Foreskin melanocyte (primary cell): ENCODE measurements at places on chromosomes 12 and 14.
A peak's percentile ranks its signal among the peaks of the same experiment; 100 is the strongest.

- DNase-seq = no peak
These were observed 84.6 kb upstream of the GRIP1 start for GRCh38 chr12:66763467-66763866.

- DNase-seq = peak; percentile 20
These were observed 1320.9 kb upstream of the FLRT2 start for GRCh38 chr14:84209031-84209430.

GRCh38 chr12:92259696-92260251 is 114.1 kb upstream of the BTG1 start:
- DNase-seq = peak; percentile 29

- DNase-seq = peak; percentile 66
These were observed 50.4 kb downstream of the CHGA start for GRCh38 chr14:92973261-92973797.

- no peak for DNase-seq
These were observed 1082.4 kb downstream of the TMTC2 start for GRCh38 chr12:83769151-83769550.

- DNase-seq = peak; percentile 79
These were observed 35.9 kb upstream of the PZP start for GRCh38 chr12:9243999-9244649.

- no peak for DNase-seq
These were observed 44.8 kb upstream of the TBX5 start for GRCh38 chr12:114450515-114451300.

DNA sequence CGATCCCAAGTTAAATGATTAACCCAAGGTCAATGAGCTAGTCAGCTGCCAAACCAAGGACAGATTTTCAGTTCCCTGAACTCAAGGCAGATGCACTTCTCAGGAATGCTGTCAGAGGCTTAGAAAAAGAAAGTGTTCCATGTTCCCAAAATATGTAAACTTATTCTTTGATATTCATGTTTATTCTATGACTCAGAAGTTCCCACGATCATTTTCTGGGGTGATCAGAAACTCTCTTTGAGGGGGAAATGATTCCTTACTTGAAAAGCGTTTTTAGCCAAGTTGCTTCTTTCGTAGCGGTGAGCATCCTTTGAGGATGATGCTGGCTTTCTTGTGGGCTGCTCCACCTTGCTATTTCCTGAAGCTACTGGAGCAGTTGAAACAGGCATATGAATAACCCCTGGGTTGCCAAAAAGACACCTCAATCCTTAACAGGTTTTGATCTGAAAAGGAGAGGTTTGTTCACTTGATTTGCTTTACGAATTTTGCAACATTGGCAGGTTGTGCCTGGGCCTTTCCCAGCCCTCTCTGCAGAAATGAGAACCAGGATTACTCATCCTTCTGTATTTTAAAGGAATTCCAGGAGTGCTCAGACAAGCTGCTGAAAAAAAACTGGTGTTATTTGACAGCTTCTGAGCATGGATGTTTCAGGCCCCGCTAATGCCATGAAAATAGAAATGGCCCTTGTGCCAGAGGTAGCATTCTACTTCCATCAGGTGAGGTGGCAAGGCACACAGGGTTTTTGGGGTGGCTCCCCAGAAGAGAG is 121.4 kb upstream of the HIF1A start:
- DNase-seq = no peak

DNA sequence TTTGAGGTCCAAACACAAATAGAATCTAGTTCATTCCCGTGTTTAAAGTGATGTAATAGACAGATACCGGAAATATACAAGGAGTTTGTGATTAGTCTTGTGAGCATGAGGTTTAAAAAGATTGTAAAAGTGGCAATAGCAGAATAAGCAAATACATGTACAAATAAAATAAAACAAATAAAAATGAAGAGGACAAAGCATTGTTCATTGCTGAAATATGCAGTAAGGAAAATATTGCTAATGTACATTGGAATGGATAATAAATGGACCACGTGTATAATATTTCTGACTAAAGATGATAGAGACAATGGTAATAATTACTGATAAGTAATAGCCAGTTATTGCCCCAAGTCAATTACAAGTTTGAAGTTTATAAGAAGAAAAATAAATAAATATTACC is 75.6 kb upstream of the RTL1 start:
- DNase-seq = no peak

DNA sequence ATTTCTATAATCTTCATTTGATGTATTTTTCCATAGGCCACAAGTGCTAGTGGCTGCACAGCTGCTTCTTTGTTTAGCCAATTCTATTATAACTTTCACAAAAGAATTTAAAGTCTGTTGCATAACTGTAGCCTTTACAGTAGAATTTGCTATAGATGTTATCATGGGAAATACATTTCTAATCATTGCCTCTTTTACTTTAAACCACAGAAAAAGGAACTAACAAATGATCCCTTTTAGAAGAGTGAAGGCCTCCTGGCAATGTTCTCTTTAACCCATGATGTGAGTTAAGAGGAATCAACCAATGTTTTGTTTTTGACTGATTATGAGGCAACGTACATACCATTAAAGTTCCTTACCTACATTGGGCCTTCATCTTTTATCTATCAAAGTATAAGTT is 68.8 kb downstream of the RPL10L start:
- DNase-seq = peak; percentile 88

DNA sequence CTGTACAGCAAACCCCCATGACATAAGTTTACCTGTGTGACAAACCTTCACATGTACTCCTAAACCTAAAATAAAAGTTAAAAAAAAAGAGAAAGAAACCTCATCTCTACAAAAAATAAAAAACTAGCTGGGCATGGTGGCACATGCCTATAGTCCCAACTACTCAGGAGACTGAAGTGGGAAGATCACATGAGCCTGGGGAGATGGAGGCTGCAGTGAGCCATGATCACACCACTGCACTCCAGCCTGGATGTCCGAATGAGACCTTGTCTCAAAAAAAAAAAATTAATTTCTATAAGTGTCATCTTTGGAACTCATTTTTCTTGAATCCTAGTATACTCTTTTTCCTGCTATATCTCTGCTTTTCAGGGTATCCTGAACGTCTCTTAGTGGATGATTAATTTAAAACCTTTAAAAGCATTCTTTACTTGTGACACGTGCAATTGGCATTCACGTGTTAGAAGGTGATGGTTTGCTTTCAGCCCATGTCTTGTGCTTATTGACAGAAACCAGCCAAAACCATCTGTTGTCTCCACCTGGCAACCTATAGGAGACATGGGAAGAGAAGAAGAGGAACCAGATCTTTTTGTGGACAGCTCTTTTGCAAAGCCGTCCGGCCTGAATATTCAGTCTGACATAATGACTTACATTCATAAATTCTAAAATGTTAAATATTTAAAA is 30.6 kb upstream of the PPFIBP1 start:
- DNase-seq = no peak

GRCh38 chr12:70536650-70537049 is 100.6 kb downstream of the PTPRB start:
- no peak for DNase-seq

GRCh38 chr12:103814436-103814835 is 26.6 kb downstream of the NT5DC3 start:
- no peak for DNase-seq

- DNase-seq = no peak
These were observed 371 bp upstream of the SHMT2 start for GRCh38 chr12:57229046-57229633.

DNA sequence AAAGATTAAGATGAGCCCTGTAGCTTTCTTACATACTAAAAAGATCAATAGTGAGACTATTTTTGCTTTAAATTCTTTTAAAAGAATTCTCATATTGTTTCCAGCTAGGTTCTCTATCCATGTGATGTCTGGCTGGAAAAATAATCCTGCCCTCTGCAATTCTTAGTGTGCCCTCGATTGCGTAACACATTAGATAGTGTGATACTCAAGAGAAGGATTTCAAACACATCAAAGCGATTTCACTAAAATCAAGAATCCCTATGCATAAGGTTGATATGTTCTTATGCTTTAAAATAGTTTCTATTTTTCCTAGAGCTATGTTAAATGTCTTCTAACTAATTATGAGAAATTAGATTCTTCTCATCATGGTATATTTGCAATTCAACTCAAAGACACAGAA is 127.3 kb upstream of the PLEKHA5 start:
- peak; percentile 12 for DNase-seq

DNA sequence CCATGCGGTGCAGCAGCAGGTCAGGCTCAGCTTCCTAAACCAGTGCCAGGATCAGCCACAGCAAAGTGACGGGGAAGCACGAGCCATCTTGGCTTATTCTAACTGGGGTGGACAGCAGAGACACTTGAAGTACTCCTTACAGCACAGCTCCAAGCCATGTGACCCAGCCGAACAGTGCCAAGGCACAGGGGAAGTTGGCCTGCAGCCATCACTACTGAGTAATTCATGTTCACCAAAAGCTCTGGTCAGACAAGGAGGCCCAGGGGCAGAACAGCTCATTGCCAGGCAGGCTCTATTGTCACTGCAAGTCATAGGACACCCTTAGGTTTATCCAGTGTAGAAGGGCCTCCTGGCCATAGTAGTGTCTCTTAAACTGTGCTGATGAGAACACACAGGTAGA is 23.4 kb upstream of the SLC35F4 start:
- DNase-seq = peak; percentile 40

GRCh38 chr12:108046650-108047049 is 82.4 kb upstream of the WSCD2 start:
- no peak for DNase-seq

DNA sequence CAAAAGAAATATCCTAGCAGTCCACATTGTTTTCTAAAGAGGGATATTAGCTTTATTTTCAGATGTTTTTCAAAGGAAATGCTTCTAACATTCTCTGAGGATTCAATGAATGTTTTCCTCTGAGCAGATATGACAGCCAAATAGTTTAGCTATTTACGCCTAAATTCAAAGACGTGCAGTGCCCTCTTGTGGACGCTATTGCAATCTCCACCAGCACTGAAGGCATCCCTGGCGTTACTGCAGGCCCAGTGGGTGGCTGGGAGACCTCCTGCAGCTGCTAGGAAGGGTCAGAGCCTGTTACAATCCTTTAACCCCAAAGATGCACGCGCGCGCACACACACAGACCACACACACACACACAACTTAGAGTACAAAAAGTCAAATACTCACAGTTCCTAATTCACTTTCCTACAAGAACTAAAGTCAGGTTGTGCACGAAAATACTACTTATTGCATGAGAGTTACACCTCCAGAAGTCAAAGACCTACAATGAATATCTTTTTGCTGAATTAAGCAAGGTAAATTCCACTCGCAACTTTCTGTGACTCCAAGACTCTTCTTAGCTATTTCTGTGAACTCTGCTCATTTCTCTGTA is 589.3 kb upstream of the TMEM132C start:
- peak; percentile 11 for DNase-seq

DNA sequence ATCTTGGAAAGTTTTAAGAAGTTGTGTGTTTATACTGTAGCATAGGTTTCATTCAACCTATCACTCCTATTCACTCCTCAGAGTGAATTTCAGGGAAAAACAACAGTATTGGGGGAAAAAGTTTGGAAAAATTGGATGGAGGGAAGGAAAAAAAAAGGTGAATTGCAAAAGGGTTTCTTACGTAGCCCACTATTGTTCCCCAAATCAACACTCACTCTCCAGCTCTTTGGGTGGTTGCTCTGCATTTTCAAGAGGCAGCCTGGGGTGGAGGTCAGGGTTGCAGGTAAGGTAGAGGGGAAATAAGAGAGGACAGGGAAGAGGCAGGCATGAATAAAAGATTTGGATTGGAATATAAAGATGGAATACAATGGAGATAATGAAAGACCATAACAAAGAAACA is 42.3 kb downstream of the BORCS5 start:
- no peak for DNase-seq

DNA sequence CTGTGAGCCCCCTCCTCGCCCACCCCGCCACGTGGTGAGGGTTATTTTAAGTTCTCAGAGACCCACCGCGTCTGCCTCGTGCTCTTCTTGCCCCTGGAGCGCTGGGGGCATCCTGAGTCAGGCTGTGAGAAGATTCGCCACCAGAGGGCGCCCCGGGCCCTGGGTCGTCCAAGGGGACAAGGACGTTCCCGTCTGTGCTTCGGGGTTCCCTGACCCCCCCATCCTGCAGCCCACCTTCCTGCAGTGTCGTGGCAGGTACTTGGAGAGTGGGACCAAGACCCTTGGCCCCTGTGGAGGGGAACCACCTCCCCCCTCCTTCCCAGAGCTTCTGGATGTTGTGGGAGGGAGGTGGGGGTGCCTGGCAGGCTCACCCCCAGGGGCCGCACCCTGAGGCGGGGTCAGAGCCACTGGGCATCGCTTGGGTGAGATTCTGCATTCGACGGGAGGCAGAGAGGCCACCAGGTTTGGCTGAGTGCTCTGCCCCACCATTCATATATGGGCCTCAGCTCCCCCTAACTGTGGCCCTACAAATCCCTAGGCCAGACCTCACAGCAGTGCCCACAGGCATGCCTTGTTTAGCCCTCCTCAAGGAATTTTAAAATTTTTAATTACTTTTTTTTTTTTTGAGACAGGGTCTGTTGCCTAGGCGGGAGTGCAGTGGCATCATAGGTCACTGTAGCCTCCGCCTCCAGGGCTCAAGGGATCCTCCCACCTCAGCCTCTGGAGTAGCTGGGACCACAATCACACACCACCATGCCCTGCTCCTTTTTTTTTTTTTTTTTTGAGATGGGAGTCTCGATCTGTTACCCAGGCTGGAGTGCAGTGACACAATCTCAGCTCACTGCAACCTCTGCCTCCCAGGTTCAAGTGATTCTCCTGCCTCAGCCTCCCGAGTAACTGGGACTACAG is 17.0 kb downstream of the RHOF start:
- no peak for DNase-seq

- DNase-seq = no peak
These were observed 5.4 kb downstream of the SAMD4A start for GRCh38 chr14:54572316-54572715.

GRCh38 chr14:74875941-74876913 is at the start of gene PROX2:
TSS of gene PROX2 (minus strand) at chr14:74876145. CDS start at chr14:74863834, 12,311 bp downstream.
- DNase-seq = no peak

DNA sequence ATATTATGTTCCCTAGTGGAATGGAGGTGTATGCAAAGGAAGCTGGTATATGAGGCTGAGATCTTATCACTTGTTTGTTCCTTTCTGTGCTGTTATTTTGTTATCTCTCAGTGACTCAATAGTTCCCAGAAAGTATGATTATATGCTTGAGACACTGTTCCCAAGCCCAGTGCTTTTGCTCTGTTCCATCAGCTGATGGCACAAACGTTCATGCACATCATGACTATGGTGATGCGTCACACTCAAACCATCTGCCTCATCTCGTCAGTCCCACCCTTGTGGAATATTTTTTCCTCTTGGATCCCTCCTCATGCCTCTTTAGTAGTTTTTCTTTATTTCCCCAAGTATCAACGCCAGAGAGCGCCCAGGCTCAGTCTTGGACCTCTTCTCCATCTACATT is 786.9 kb downstream of the AACS start:
- DNase-seq = no peak

DNA sequence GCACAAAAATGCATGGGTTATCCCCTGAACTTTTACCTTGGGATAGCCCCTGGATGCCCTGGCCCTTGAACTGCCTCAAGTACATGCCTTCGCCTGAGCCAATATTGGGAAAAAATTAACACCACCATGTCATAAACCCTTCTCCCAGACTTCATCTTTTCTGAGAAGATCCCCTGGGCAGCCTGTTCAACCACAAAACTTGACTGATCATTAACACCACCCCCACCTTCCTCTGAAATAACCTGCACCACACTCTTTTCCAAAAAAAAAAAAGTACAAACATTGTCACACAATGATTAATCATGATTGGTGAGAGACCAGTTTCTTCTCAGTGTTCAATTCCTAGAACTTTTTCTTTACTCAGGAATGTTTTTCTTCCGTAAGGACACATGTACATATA is 217.9 kb downstream of the PAX9 start:
- no peak for DNase-seq

GRCh38 chr12:107399046-107399445 is 286.6 kb upstream of the PWP1 start:
- no peak for DNase-seq
